Diencephalon (tissue), 1 donor: ENCODE measurements at places on chromosomes 3 and 15. TPM values are rescaled to one million over a fixed set of nuclear protein-coding genes. Genes with fewer than 3 reads are reported as not detected.

SGO1 gene
- 3.5 TPM for total RNA-seq

IQCF5 gene
- total RNA-seq, result not detected

ALS2CL gene
- 2.1 TPM for total RNA-seq

TRPM7 gene
- 56.7 TPM for total RNA-seq

LEKR1 gene
- total RNA-seq, result 1.6 TPM

TIGIT gene
- total RNA-seq, result not detected

PIK3CB gene
- 52.6 TPM for total RNA-seq

SLC12A8 gene
- total RNA-seq, result 5.8 TPM

CHRNA7 gene
- total RNA-seq, result 12.7 TPM

KIF15 gene
- total RNA-seq, result 13.4 TPM

PRSS50 gene
- not detected for total RNA-seq

WDR93 gene
- 2.1 TPM for total RNA-seq

ADAMTS9 gene
- 8.5 TPM for total RNA-seq

SLC7A14 gene
- 32.1 TPM for total RNA-seq

NPAP1 gene
- total RNA-seq, result 0.69 TPM

CD276 gene
- 37.1 TPM for total RNA-seq

RBPMS2 gene
- 0.46 TPM for total RNA-seq

MCF2L2 gene
- total RNA-seq, result 60.9 TPM

PLSCR5 gene
- 3.0 TPM for total RNA-seq

FAM43A gene
- total RNA-seq, result 5.8 TPM

CCDC39 gene
- 3.9 TPM for total RNA-seq

GOLGA6A gene
- 0.23 TPM for total RNA-seq

GABRR3 gene
- total RNA-seq, result not detected

DPPA4 gene
- 2.1 TPM for total RNA-seq

TIMP4 gene
- total RNA-seq, result 11.1 TPM

TMEM40 gene
- total RNA-seq, result not detected

ZNF501 gene
- 22.4 TPM for total RNA-seq

LRRC31 gene
- total RNA-seq, result not detected

HAPLN3 gene
- 13.8 TPM for total RNA-seq

CPLX3 gene
- total RNA-seq, result 0.92 TPM

GORASP1 gene
- 40.8 TPM for total RNA-seq

SEMA3F gene
- 7.8 TPM for total RNA-seq

RHCG gene
- 1.8 TPM for total RNA-seq

USF3 gene
- 16.8 TPM for total RNA-seq

NLGN1 gene
- total RNA-seq, result 99.4 TPM

SCN11A gene
- total RNA-seq, result 0.46 TPM

LSMEM2 gene
- total RNA-seq, result 1.2 TPM

CPNE9 gene
- total RNA-seq, result 12.7 TPM

PLA2G4D gene
- total RNA-seq, result under 0.01 TPM

CDHR4 gene
- total RNA-seq, result 0.23 TPM

C3orf49 gene
- not detected for total RNA-seq

SCAANT1 gene
- total RNA-seq, result not detected

PCOLCE2 gene
- total RNA-seq, result 13.6 TPM

RYR3 gene
- 23.1 TPM for total RNA-seq

PLA2G4E gene
- not detected for total RNA-seq

KLHDC8B gene
- total RNA-seq, result 22.1 TPM

GALNT15 gene
- total RNA-seq, result 5.8 TPM

LSAMP gene
- total RNA-seq, result 118 TPM
